ENCODE measurements at places on chromosomes 16 and 17.
A peak's percentile ranks its signal among the peaks of the same experiment; 100 is the strongest.

DNA sequence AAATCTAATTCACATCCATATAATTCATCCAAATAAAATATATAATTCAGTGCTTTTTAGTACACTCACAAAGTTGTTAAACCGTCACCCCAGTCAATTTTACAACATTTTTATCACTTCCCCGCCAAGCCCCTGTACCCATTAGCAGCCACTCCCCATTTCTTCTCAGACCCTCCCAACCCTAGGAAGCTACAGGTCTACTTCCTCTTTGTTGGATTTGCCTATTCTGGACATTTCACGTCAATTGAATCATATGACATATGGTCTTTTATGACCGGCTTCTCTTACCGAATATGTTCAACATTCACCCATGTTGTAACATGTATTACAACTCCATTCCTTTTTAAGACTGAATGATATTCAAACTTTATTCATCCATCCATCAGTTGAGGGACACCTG lies 19.9 kb upstream of the MLKL start:
- DNase-seq = no peak

GRCh38 chr17:63250830-63251229 lies 195.3 kb downstream of the CYB561 start:
- no peak for DNase-seq

DNA sequence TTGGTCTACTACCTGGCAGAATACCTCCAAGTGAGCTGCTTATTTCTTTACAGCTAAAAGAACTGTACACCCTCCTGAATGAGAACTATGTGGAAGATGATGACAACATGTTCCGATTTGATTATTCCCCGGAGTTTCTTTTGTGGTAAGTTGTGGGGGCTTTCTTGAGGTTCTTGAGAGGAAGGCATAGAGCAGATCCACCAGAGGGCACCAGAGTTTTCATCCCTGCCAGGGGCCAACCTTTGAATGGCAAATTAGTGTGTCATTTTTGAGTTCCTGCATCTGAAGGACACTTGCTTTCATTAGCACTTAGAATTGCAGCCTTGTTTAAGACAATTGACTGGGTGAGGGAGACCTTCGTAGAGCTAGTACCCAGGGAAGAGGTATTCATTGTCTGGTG lies 35.0 kb downstream of the NMT1 start:
- peak; percentile 16 for DNase-seq

GRCh38 chr17:28145348-28145747 lies 102.9 kb downstream of the NLK start:
- no peak for DNase-seq

- no peak for DNase-seq
Observed at GRCh38 chr16:4249530-4250308, 7.8 kb upstream of the SRL start.

DNA sequence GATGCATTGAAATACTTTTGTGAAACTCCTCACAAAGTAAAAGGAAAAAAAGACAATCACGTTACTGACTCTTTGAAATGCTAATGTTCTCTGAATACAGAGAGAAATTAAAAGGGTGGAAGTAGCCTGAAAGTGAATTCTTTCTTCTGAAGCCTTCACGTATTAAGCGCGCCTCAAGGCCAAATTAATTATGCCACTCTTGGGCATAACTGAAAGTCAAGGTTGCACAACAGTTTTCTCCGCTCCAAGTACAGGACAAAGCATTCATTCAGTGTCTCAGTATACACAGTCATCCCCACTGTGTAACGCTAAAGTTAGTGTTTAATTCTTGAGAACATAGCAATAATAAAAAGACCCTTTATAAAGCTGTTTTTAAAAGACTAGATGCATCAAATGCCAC lies 21.5 kb downstream of the PARN start:
- DNase-seq = no peak

All from stimulated activated CD4-positive, alpha-beta T cell treated with anti-CD3 and anti-CD28 coated beads, Interleukin-15, amount 100 ng/mL, for 24 hours (primary cell).